ENCODE measurements at places on chromosomes 4 and X.

GRCh38 chr4:182923366-182923765 lies 6.2 kb upstream of the DCTD start:
- DNase-seq: no peak

GRCh38 chr4:26566133-26566532 lies 17.8 kb upstream of the TBC1D19 start:
- DNase-seq: no peak

DNA sequence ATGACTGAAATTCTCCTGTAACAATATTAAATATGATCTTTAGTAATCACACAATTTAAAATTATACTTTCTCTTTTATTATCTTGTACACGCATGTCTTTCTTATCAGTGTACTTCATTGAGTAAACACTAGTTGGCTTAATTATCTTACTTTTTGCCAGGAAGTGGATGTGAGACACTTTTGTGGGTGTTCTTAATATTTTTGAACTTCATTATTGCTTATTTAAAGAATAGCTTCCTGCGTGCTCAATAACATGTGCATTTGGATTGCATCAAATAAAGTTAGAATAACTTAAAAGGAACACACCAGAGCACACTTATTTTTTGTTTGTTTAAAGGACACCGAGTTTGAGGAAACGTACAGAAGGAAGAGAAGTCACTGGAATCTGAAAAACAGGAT lies 128.5 kb upstream of the VEGFC start:
- DNase-seq: no peak

DNA sequence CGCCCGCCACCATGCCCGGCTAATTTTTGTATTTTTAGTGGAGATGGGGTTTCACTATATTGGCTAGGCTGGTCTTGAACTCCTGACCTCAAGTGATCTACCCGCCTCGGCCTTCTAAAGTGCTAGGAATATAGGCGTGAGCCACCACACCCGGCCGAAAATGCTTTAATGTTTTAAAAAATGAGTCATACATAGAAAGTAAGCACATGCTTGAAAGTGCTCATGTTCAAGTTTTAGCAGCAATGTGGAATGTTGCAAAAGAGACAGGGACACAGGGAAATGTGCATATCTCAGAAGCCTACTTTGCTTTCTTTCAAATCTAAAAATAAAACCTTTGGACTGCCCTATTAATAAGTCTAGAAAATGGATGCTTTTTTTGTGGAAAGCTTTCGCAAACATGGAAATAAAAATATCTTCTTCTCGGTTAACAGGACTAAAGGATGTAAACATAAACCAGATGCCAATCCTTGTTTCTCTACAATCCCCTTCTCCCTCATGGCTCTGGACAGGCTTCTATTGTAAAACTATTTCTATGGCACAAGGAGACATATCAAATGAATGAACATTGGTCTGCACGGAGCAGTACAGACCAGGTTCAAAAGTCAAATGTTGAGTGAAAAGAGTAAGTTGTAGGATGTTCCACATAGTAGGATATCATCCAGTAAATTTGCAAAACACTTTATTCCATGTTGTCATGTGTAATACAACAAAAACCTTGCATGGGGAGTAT lies 15.0 kb downstream of the MECP2 start:
- no peak for DNase-seq
